ENCODE measurements at places on chromosomes 3 and 15. TPM values are rescaled to one million over a fixed set of nuclear protein-coding genes. Genes with fewer than 3 reads are reported as not detected.

PARP16 gene
- total RNA-seq: 8.1 TPM

BLM gene
- total RNA-seq: 2.4 TPM

GOLGA8T gene
- total RNA-seq: not detected

UPK1B gene
- total RNA-seq: not detected

FSTL1 gene
- total RNA-seq: 595 TPM

LRRC31 gene
- total RNA-seq: not detected

MAPK6 gene
- total RNA-seq: 20.0 TPM

RETNLB gene
- not detected for total RNA-seq

KLHL40 gene
- not detected for total RNA-seq

GOLGA6D gene
- not detected for total RNA-seq

ACTC1 gene
- not detected for total RNA-seq

CHST2 gene
- total RNA-seq: 3.5 TPM

CHRD gene
- 8.0 TPM for total RNA-seq

COX5A gene
- 97.4 TPM for total RNA-seq

CACNA2D2 gene
- total RNA-seq: 1.7 TPM

CAMK2N2 gene
- not detected for total RNA-seq

GP9 gene
- not detected for total RNA-seq

SLCO2A1 gene
- 3.5 TPM for total RNA-seq

EPHA3 gene
- total RNA-seq: 6.2 TPM

TBL1XR1 gene
- total RNA-seq: 103 TPM

SI gene
- not detected for total RNA-seq

FOXP1 gene
- 96.7 TPM for total RNA-seq

ACP3 gene
- total RNA-seq: 1.1 TPM

AMOTL2 gene
- 181 TPM for total RNA-seq

PLA2G4D gene
- total RNA-seq: not detected

SERPINI2 gene
- total RNA-seq: not detected

TGM5 gene
- total RNA-seq: 1.0 TPM

CLDN16 gene
- not detected for total RNA-seq

FRMD4B gene
- 34.9 TPM for total RNA-seq

DUOXA1 gene
- 1.1 TPM for total RNA-seq

SLC22A13 gene
- 0.51 TPM for total RNA-seq

TMEM40 gene
- total RNA-seq: not detected

COX17 gene
- total RNA-seq: 27.2 TPM

KCNMB2 gene
- total RNA-seq: not detected

GALNT15 gene
- total RNA-seq: 871 TPM

FEZF2 gene
- not detected for total RNA-seq

TNNC1 gene
- 1.7 TPM for total RNA-seq

NAA50 gene
- total RNA-seq: 120 TPM

SETD2 gene
- 70.1 TPM for total RNA-seq

SLC28A1 gene
- total RNA-seq: not detected

LRRC34 gene
- total RNA-seq: 4.2 TPM

All from subcutaneous adipose tissue (tissue), 4 donors.